ENCODE measurements at places on chromosomes 16 and 17.

GRCh38 chr16:13630374-13630773 lies 289.6 kb upstream of the ERCC4 start:
- DNase-seq: no peak

DNA sequence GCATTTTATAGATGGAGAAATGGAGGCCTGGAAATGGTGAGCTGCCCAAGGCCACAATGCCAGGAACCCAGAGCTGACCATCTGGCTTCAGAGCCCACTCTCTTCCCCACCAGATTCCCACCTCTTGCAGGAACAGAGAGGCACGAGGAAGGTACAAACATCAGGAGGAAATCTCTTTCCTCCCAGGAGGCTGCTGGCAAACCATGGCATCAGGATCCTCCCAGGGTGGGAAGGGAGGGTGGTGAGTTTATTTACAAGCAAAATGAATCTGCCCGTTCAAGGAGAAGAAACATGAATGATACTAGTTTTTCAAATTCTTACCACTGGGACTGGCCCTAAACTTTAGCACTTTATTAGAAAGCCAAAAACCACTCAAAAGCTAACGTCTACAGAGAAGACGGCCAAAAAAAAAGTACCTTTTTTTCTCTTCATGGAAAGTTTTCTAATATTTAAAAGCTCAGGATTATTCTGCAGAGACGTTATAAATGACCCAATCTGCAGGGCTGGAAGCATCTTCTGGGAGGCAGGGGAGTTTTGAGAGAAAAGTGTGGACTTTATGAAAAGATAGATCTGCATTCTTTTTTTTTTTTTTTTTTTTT lies 79.1 kb downstream of the NXN start:
- DNase-seq: no peak

DNA sequence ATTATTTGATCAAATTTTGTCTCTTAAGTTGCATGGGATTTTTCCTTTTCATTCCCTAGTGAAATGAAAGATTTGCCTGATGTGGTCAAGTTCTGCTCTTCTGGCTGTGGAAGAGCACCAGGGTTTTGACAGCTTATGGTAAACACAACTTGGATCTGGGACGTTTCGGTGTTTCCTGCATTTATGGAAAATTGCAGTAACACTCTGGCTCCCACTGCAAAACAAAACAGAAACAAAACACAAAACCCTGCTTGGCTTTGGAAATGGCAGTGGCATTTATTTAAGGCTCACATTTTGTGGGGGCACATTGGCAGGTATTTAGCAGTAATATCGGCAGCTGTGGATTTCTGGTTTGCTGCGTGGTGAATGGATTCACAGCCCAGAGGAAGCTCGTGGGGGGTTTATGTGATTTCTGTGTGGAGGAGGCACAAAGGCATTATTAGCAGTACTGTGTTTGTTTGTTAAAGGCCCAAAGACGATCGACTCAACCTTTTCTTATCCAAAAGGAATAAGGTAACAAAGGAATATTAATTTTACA lies 377.8 kb downstream of the SNX29 start:
- no peak for DNase-seq

- no peak for DNase-seq
These were observed 12.5 kb upstream of the FAM171A2 start for GRCh38 chr17:44376124-44376523.

DNA sequence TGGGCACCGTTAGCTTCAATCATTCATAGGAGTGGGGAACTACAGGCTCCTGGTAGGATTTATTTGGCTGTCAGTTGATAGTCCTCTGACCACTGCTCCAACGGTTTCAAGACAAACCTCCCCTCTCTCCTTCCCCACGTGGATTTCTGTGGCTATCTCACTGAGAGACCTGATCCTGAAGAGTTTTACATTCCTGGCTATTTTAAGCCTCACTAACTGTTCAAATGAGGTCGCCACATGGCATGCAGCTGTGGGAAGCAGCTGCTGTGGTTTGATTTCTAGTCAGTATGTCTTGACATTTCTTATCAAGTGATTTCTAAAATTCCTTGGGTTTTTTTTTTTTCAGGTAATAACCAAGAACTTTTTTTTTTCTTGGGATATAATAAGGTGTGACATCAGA lies 38.3 kb downstream of the CDK5R1 start:
- DNase-seq: no peak

DNA sequence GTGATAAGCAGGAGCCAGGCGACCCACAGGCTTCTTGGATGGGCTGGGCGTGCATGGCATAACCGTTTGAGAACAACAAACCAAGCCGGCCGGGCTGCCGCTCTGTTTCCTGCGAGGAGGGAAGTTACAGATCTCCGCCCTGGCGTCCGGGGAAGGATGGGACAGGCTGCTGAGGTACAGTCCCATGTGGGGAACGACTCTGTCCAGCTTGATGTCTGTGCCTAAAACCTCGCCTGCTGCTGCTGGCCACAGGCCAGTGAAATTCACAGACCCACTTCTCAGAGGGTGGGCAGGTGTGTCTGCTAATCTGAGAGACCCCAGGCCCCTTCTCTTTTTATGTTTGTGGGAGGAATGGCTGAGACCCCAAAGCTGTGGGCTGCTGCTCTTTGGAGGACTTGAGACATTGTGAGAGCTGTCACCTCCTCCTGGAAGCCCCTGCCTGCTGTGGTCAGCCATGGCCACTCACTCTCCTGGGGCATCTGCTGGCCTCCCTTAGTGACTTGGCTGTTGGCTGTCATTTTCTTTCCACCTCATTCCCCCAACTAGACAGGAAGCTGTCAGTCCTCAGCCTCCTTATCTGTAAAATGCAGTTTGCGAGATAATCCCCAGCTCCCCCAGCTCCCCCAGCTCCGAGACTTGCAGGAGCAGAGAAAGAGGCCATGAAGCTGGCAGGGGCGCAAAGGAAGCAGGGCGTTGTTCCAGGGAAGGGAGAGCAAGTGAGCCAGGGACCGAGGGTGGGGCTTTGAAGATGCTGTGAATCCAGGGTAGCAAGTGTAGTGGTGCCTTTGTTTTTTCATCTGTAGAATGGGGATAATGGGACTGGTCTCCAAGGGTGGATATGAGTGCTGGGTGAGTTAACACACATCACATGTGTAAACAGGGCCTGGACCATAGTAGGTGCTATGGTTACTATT lies 51.0 kb downstream of the CMIP start:
- DNase-seq: no peak

GRCh38 chr16:563072-563644 lies 3.0 kb downstream of the PRR35 start:
- no peak for DNase-seq

DNA sequence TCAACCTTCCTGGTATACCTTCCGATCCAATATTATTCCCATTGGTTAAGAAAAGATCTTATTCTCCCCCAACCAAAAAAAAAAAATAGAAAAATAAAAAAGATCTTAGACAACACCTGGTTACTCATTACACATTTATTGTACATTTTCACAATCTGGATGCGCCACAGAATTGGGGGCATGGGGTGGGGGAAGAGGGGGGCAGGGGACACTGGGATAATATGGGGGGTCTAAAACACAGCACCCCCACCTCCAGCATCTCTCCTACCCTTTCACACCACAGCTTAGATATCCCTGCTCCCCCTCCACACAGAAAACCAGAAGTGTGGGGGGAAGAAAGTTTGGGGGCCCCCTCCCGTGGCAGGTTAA lies 3.7 kb downstream of the VAMP2 start:
- no peak for DNase-seq

- DNase-seq: no peak
These were observed 1.2 kb downstream of the HAS3 start for GRCh38 chr16:69106491-69107315.

- DNase-seq: no peak
These were observed 104.4 kb downstream of the CMIP start for GRCh38 chr16:81548876-81549546.

GRCh38 chr17:38613981-38614779 lies 8.4 kb upstream of the SRCIN1 start:
- DNase-seq: no peak
